Mesothelial cell of epicardium (in vitro differentiated cells): ENCODE measurements at places on chromosomes 7 and 10.
A peak's percentile ranks its signal among the peaks of the same experiment; 100 is the strongest.

- no peak overlapping the region for H3K27ac ChIP-seq
- no peaks in the 10 kb centered on the region for H3K27me3 ChIP-seq
- no peak overlapping the region for H3K4me3 ChIP-seq
- no peak for DNase-seq
- H3K4me1 ChIP-seq, result no peaks in the 10 kb centered on the region
- H3K36me3 ChIP-seq, result peaks cover 56% of the 10 kb centered on the region
Observed at GRCh38 chr10:119041326-119041725, 11.8 kb downstream of the NANOS1 start.

DNA sequence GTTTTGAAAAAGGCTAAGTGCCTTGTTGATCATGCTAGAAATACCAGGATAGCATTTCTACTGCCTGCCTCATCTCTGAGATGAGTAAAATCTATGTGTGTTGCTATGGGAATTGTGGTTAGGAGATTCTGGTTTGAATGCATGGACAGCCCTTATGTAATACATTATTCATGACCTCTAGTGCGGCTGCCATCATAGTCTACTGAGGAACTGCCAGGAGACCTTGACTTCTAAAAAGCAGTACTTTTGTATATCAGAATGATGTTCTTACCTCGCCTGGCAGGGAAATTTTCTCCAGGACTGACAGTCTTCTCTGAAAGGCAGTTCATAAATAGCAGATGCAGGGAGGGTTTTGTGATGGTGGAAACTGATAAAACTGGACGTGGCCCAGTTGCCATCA, 248.5 kb downstream of the NSUN6 start:
- no peak for DNase-seq
- no peak overlapping the region for H3K27ac ChIP-seq
- peaks cover 15% of the 10 kb centered on the region for H3K27me3 ChIP-seq
- no peak overlapping the region for H3K4me3 ChIP-seq

GRCh38 chr10:29617880-29618340, 16.9 kb downstream of the SVIL start:
- no peak overlapping the region for H3K4me3 ChIP-seq
- peaks cover 42% of the 10 kb centered on the region for H3K4me1 ChIP-seq
- no peak for DNase-seq
- H3K36me3 ChIP-seq, result peaks cover 7% of the 10 kb centered on the region

- H3K27me3 ChIP-seq, result no peaks in the 10 kb centered on the region
- H3K4me3 ChIP-seq, result no peak overlapping the region
- H3K36me3 ChIP-seq, result no peaks in the 10 kb centered on the region
- peak; percentile 58 for DNase-seq
- no peak overlapping the region for H3K27ac ChIP-seq
Observed at GRCh38 chr7:38369816-38370493, 96.5 kb upstream of the TARP start.

- no peak overlapping the region for H3K4me3 ChIP-seq
- no peak for DNase-seq
- H3K27ac ChIP-seq, result no peak overlapping the region
- H3K27me3 ChIP-seq, result no peaks in the 10 kb centered on the region
- peaks cover 12% of the 10 kb centered on the region for H3K4me1 ChIP-seq
Observed at GRCh38 chr10:89580243-89580642, 44.8 kb upstream of the SLC16A12 start.

- H3K4me3 ChIP-seq, result no peak overlapping the region
- H3K36me3 ChIP-seq, result peaks cover 6% of the 10 kb centered on the region
- no peaks in the 10 kb centered on the region for H3K4me1 ChIP-seq
- H3K27me3 ChIP-seq, result no peaks in the 10 kb centered on the region
Observed at GRCh38 chr7:657565-658119, 68.9 kb upstream of the DNAAF5 start.
